Osteoblast (primary cell): ENCODE measurements at places on chromosomes 6 and 20. TPM values are rescaled to one million over a fixed set of nuclear protein-coding genes. Genes with fewer than 3 reads are reported as not detected.

DNA sequence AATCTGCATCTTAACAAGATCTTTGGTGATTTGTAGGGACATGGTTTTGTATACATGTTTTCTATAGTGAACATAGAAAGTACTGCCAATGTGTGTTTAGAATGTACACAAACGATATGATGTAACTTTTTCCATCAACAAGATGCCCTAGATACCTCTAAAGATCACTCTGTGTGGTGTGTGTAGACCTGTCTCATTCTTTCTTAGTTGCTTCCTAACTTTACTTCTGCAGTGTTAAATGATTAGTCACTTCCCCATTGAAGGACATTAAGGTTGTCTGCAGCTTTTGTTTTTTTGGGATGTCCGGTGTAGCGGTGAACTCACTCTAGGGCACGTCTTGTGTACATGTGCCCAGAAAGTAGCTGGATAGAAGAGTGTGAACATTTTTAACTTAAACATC lies 35.9 kb downstream of the CDYL start:
- H3K4me1 ChIP-seq = peaks cover 9% of the 10 kb centered on the region
- H3K27me3 ChIP-seq = no peaks in the 10 kb centered on the region
- DNase-seq = no peak
- H3K4me3 ChIP-seq = no peak overlapping the region
- no peaks in the 10 kb centered on the region for H3K36me3 ChIP-seq
- H3K27ac ChIP-seq = no peak overlapping the region

DNA sequence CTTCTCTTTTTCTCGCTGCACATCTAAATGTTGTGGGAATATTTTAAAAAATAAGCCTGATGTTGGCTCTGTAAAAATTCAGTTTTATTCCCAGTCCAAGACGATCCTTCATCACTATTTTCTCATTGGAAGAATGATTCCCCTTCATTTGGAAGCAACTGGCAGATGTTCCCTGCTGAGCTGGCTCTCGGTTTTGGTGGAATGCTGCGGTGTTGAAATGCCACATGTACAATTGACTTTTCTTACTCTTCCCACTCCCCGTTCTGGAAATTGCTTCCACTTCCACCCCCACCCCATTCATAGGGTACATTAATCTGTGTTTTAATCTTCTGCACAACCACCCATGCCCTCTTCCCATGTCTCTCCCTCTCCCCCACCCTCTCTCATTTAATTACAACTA lies 496.3 kb upstream of the MAP3K7 start:
- H3K4me3 ChIP-seq = no peak overlapping the region
- no peaks in the 10 kb centered on the region for H3K4me1 ChIP-seq
- no peak for DNase-seq
- no peaks in the 10 kb centered on the region for H3K36me3 ChIP-seq
- H3K27me3 ChIP-seq = no peaks in the 10 kb centered on the region
- no peak overlapping the region for H3K27ac ChIP-seq

- H3K4me3 ChIP-seq = no peak overlapping the region
- H3K27me3 ChIP-seq = no peaks in the 10 kb centered on the region
- no peaks in the 10 kb centered on the region for H3K36me3 ChIP-seq
- no peak overlapping the region for H3K27ac ChIP-seq
- no peak for DNase-seq
Observed at GRCh38 chr6:107655245-107655644, 165.3 kb downstream of the SOBP start.

GRCh38 chr6:152136449-152136825 lies 329.0 kb downstream of the ESR1 start:
- no peaks in the 10 kb centered on the region for H3K27me3 ChIP-seq
- H3K27ac ChIP-seq = no peak overlapping the region
- no peaks in the 10 kb centered on the region for H3K4me1 ChIP-seq
- no peak overlapping the region for H3K4me3 ChIP-seq

DNA sequence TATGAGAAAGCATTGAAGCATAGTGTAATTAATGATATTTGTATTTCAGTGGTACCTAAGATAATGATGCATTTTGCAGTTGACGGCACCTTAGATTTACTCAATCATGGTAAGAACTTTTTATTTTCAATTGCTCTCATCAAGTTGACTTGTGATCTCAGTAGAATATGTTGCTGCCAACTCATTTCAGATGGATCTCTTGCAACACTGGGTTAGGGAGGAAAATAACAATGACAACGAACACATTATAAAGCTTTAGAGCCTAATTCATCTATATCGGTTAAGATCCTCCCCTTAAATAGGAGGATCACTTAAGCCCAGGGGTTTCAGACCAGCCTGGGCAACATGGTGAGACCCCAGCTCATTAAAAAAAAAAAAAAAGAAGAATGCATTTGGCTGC lies 18.0 kb upstream of the TBC1D22B start:
- DNase-seq = no peak
- peak overlapping the region; percentile 98 for H3K27ac ChIP-seq
- no peak overlapping the region for H3K4me3 ChIP-seq
- H3K4me1 ChIP-seq = peaks cover 64% of the 10 kb centered on the region

DNA sequence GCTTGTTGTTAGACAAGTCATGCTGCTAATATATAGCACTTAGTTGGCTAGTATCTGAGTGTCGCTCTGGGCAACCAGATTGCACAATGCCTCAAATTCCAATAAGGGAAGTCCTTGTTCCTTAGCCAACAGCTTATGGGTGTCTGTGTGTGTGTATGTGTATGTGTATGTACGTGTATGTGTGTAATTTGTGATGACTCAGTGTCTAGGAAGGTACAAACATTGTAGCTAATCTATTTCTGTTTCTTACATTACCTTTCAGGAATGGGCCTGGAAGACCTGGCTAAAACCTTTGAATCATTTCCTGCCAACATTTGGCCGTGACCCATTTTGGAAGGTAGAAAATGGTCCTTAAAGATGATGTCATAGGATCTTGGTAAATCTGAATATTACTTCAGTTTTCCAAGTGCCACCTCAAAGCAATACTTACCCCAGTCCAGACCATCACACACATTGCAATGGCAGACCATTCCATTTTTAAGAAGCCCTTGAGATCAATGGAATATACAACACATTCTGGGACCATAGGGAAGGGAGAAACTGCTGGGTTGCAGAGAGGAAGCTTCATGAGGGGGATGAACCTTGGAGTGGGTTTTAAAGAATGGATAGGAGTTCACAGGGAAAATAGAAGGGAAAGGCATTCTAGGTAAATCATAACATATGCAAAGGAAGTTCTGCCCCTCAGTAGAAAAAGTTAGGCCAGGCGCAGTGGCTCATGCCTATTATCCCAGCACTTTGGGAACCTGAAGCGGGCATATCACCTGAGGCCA lies 25.1 kb downstream of the NEDD9 start:
- peaks cover 69% of the 10 kb centered on the region for H3K36me3 ChIP-seq
- peak; percentile 80 for DNase-seq
- peak overlapping the region; percentile 99 for H3K27ac ChIP-seq
- H3K4me3 ChIP-seq = no peak overlapping the region

GRCh38 chr6:88369262-88369661 lies 203.1 kb upstream of the CNR1 start:
- H3K4me3 ChIP-seq = no peak overlapping the region
- no peak overlapping the region for H3K27ac ChIP-seq
- H3K36me3 ChIP-seq = no peaks in the 10 kb centered on the region
- peaks cover 4% of the 10 kb centered on the region for H3K4me1 ChIP-seq
- no peak for DNase-seq
- peaks cover 8% of the 10 kb centered on the region for H3K27me3 ChIP-seq

GRCh38 chr6:106702046-106702445 lies 72.7 kb downstream of the QRSL1 start:
- peaks cover 34% of the 10 kb centered on the region for H3K27me3 ChIP-seq
- no peak overlapping the region for H3K4me3 ChIP-seq
- no peaks in the 10 kb centered on the region for H3K36me3 ChIP-seq
- no peaks in the 10 kb centered on the region for H3K4me1 ChIP-seq
- H3K27ac ChIP-seq = no peak overlapping the region

GRCh38 chr6:52590152-52590891 lies 13.5 kb upstream of the TRAM2 start:
- no peaks in the 10 kb centered on the region for H3K27me3 ChIP-seq
- H3K36me3 ChIP-seq = no peaks in the 10 kb centered on the region
- H3K4me1 ChIP-seq = peaks cover 42% of the 10 kb centered on the region
- DNase-seq = peak; percentile 85

Gene GSTA4
- 33.3 and 36.2 TPM in 2 replicates for total RNA-seq

Gene PNLDC1
- 0.29 TPM in 1 of 2 replicates, not detected in the other for total RNA-seq

Gene CCN6
- total RNA-seq = 6.8 and 6.9 TPM in 2 replicates
